ENCODE measurements at places on chromosomes 2 and 18.

GRCh38 chr2:125837128-125837527 lies 818.8 kb upstream of the GYPC start:
- no peak for DNase-seq

DNA sequence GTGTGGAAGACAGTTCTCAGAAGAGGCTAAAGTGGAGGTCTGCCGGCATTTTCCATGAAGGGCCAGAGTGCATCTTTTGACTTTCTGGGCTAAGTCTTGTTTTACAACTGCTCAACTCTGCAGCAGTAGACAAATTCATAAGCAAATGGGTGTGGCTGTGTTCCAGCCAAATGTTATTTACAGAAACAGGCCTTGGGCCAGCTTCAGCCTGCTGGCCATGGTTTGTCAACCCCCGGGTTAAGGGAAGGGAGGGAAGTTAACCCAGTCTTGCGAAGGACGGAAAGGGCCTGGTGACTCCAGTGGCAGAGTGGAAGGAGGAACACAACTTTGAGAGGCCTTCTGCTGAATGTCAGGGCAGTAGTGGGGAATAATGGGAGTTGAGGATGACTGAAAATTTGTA lies 34.3 kb upstream of the NCKAP5 start:
- DNase-seq = no peak

GRCh38 chr2:217977840-217978535 lies 24.8 kb downstream of the TNS1 start:
- no peak for DNase-seq

DNA sequence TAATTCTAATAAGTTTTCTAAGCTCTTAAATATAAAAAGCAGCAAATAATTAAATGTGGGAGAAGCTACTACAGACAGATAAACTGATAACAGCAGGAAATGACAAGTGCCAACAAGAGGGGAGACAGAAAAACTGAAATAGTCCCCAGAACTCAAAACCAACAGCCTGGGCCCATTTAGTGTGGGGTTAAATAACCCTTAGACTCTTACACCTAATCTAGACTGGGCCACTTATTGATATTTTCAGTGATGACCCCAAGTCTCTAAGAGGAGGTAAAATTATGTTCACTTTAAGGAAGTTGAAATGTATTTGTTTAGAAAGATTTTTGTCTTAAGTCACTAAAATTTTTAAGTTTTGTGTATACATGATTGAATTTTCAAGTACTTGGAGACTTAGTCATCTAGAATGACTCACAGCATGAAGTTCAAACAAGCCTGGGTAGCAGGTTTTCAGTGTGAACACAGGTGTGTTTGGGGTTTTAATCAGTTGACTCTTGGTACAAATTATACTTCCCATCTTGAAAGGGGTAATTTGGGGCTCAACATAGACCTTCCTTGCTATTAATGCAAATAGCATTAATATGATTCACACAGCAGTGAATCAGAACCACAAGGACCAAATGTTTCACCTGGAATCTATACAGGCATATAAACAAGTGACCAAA lies 54.9 kb upstream of the MYO3B start:
- no peak for DNase-seq

- no peak for DNase-seq
Observed at GRCh38 chr2:101132202-101132601, 19.0 kb downstream of the TBC1D8 start.

DNA sequence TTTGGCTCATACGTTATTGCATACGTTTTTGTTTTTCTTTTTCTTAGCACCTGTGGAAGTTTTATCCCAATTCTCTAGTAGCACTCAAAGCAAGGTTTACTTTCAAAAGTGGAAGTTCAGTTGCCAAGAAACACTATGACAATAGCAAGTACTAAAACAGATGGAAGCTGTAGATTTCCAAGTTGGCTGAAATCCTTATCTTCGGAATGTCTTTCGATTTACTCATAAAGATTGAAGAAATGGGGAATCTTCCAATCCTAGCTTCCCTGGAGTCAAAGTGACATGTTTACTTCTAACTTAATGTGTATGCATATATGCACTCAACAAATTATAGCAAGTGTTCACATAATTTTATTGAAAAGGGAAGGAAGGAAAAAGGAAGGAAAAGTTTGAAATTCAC lies 307.4 kb downstream of the CTNNA2 start:
- DNase-seq = no peak

DNA sequence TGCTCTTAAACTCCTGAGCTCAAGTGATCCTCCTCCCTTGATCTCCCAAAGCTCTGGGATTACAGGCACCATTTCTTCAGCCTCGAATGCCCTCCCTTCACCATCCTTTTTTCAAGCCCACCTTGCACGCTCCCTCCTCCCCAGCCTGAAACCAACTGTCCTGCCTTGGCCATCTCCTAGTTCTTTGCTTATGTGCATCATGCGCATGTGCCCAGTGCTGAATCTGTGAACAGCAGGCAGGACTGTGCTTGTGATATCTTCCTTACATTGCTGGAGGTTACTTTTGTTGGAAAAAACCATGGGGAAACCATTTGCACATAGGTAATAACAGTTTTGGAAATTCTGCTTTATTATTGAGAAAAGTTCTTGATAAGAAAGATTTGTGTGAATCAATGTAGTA lies 30.2 kb upstream of the CETN1 start:
- DNase-seq = no peak

- DNase-seq = no peak
Observed at GRCh38 chr2:196808083-196808665, 981 bp downstream of the C2orf66 start.

DNA sequence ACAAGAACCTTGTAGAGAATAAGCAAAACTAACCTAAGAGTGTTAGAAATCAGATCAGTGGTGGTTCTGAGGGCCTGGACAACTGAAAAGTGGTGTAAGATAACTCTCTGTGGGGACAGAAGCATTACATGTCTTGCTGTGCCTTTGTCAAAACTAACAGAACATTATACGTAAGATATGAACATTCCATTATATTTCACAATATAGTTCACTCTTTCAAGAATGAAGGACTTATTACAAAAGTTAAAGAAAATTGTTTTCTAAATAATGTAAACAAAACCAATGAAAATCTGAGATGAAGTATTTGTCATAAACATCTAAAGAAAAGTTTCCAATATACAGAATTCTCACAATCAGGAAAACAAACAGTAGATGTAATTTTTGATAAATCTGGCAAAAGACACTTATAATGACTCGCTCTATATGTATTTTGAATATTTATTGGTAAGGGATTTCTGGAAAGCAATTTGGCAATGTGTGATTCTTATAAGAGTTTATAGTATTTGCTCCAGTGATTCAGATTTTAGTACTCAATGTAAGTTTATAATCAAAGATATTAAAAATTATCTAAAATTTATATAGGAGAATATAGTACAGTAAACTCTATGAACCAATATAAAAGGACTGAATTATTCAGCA lies 258.4 kb downstream of the CD226 start:
- no peak for DNase-seq

GRCh38 chr2:55482186-55482884 lies 37.2 kb upstream of the CFAP36 start:
- no peak for DNase-seq

DNA sequence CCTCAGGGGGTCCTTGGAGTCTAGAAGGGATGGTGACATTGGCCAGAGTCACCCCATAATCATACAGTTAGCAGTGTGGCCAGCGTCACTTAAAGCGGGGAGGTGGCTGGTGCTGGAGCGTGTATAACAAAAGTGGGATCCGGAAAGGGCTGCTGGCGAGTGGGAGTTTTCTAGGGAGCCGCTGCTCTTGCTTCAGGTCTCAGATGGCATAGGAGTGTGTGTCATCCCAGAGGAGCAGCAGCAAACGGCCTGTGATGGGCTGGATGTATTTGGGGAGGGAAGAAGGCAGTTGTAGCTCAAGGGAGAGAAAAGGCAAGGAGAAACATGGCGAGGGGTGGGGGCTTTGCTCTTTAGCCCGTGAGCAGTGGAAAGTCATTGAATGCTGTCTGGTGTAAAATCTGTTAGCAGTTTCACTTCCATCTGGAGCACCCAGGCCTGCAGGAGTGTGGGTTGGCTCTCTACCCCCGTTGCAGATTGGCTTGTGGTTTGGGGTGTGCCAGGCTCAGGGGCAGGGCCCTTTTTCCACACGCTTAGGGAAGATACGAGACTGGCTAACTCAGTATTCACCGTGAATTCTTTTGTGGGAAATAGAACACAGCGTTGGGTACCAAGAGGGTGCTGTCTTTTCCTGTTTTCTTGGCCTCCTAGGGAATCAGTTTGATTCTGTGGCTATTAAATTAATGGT lies 120.5 kb downstream of the AGAP1 start:
- DNase-seq = no peak

GRCh38 chr2:239866778-239867177 lies 158.4 kb downstream of the NDUFA10 start:
- no peak for DNase-seq

GRCh38 chr2:227414846-227415245 lies 27.1 kb upstream of the SCYGR1 start:
- no peak for DNase-seq

DNA sequence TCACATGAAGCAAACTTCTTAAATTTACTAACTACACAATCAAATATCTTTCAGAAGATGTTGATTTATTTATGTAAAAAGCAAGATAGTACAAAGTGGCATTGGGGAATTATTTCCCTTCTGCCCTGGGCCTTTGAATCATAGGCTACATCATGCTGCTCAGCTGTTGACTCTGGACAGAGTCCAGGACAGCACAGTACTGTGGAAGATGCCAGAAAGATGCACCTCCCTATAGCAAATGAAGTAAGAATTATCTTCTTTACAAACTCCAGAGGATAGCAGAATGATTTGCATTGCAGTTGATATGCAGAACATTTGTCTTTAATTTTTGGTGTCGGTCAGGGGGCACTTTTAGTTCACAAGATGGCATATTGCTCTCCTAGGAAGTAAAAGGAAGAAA lies 1354.5 kb upstream of the ZEB2 start:
- no peak for DNase-seq

DNA sequence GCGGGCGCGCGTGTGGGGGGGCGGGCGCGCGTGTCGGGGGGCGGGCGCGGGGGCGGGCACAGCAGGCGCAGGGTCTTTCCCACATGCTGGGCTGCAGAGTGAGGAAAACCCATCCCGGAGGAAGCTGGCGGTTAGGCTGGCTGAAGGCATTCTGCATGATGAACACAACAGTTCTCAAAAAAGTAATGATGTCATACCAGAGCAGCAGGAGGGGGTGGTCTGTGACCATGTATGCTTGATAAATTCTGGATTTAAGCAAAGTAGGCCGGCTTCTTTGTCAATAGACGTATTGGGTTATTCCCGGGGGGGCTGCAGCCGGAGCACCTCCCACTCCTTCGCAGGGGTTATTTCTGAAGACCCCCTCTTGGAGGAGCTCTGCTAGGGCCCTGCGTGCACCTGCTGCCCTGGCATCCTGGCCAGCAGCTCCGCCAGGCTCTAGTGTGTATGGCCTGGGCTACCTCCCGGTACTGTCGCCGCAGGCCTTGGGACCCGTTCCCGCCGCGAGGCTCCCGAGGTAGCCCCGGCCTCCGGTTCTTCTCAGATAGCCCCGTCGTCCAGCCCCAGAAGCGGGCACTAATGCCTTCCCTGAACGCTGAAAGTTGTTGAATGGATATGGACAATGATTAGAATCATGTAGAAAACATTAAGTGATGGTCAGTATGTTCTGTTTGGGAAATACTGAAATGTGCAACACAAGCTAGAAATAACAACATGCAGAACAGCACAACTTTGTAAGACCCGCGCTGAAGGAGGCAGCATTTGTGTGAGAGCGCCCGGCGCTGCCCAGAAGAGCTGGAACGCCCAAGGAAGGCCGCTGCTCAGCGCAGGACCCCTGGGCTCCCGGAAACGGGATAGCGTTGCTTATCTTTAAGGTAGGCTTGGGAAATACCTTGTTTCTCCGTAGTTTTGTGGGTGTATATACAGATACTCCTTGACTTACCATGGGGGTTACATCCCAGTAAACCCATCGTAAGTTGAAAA lies 101.4 kb upstream of the RAB6C start:
- no peak for DNase-seq

DNA sequence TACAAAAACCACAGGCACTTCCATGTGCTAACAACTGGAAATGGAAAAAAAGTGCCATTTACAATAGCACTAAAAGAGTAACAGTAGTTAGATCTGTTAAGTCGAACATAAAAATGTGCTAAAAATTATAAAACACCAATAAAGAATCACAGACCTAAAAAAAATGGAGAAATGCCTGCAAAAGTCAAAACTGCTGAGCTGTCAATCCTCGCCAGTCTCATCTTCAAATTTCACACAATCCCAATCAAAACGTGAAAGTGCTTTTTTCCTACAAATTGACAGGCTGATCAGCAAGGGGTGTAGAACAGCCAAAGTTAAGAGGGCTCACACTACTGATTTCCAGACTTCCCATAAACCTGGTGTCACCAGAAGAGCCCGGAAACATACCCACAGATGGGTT lies 53.2 kb downstream of the ANO7 start:
- no peak for DNase-seq

DNA sequence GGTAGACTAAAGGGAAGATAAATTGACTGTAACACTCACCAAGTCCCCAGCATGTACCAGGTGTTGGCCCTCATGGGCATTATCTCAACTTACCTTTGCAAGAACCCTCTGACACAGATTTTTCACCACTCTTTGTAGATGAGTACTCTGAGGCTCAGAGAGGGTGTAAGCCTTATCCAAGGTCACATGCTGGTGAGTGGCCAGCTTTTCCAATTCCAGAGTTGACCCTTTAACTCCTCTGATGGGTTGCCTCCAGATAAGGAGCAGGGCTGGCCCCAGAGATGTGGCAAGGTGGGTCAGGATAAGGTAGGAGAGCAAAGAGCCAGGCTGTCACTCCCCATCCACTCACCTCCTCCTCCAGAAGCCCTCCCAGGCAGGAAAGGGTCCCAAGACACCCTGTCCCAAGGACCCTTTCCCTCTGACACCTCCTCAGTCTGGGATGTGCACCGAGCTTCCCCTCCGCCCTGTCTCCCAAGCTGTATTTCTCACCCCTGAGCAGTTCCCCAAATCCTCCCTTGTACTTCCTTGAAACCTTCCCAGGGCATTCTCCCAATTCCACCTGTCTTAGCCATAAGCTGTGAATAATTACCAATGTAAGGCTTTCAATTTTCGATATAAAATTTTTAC lies 165.9 kb downstream of the ZFP36L2 start:
- DNase-seq = no peak

DNA sequence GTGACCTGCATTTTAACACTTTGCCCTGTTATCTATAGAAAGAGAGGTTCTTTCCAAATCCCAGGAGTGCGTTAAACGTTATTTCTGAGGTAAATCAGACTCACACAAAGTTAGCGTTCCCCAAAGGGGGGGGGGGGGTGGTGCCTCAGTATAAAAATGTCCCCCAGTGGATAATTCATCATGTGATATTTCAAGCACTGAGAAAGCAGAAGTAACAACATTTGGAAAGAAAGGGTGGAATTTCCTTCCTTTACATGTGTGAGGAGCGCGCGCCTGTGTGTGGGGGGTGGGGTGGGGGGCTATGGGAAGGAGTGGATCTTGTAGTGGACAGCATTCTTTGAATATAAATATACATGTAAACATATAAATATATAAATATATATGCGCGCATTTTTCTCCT lies 630.9 kb downstream of the NYAP2 start:
- DNase-seq = no peak
